Cardiac septum (tissue), 1 donor: ENCODE measurements at places on chromosomes 6 and 20. TPM values are rescaled to one million over a fixed set of nuclear protein-coding genes. Genes with fewer than 3 reads are reported as not detected.

VSX1 gene
- total RNA-seq: 0.54 TPM

GPLD1 gene
- 0.81 TPM for total RNA-seq

TXLNB gene
- 135 TPM for total RNA-seq

SPAG4 gene
- 3.5 TPM for total RNA-seq

SGK2 gene
- total RNA-seq: 0.70 TPM

SMPD2 gene
- total RNA-seq: 5.1 TPM

PIGT gene
- 139 TPM for total RNA-seq

XRN2 gene
- total RNA-seq: 33.4 TPM

MUC21 gene
- not detected for total RNA-seq

COL9A3 gene
- total RNA-seq: 0.94 TPM

HCRTR2 gene
- total RNA-seq: not detected

IMPG1 gene
- total RNA-seq: not detected

DNA sequence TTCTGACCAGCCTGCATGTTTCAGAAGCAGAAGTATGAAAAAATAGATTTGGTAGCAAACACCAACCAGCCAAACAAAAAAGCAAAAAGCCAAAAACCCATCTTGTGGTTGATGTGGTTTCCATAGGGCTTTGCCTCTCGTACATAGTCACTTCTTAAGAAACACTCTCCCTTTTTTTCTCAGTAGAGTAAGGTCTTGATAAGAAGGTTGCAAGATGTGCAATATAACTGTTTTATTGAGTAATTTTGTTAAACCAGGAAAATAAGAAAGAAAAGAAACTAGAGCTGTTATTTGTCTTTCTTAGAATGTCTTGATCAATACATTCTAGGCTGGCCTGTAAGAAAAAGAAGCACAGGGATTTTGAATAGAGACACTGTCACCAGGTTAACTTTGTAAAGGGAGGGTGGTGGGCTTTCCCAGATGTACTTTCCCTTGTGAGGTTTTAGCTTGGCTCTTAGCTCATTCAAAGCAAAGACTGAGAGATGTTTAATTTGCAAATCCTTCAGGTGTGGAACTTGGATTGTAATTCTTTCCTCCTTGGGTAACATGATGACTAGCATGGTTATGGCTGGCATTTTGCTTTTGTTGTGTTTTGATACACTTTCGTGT lies 49.7 kb downstream of the AKAP12 start:
- no peak for DNase-seq

GRCh38 chr6:107305391-107305790 lies 154.0 kb downstream of the PDSS2 start:
- DNase-seq: no peak

- no peak for DNase-seq
Observed at GRCh38 chr20:32019563-32020463, 9.6 kb downstream of the CCM2L start.

GRCh38 chr6:146892613-146893401 lies 294.0 kb downstream of the ADGB start:
- DNase-seq: no peak

GRCh38 chr6:63529498-63529897 lies 42.8 kb upstream of the LOC128125822 start:
- no peak for DNase-seq

- no peak for DNase-seq
Observed at GRCh38 chr6:21885532-21886114, 292.1 kb downstream of the SOX4 start.

- DNase-seq: no peak
Observed at GRCh38 chr20:3077618-3078134, 6.3 kb downstream of the OXT start.

DNA sequence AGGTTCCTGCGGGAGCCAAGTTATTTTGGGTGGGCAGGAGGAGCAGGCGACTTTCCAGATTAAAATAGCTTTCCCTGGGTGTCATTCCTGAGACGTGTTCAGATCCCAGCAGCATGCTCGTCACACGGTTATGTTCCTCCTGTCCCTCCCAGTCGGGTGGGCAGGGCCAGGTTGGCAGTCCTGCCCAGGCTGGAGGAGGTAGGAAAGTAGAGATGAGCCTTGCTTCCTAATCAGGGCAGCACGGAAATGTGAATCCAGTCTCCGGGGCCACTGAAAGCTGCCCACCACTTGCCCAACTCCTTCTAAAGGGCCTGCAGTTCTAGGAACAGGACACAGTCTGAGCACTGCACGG lies 137.0 kb downstream of the MRPL14 start:
- DNase-seq: no peak

DNA sequence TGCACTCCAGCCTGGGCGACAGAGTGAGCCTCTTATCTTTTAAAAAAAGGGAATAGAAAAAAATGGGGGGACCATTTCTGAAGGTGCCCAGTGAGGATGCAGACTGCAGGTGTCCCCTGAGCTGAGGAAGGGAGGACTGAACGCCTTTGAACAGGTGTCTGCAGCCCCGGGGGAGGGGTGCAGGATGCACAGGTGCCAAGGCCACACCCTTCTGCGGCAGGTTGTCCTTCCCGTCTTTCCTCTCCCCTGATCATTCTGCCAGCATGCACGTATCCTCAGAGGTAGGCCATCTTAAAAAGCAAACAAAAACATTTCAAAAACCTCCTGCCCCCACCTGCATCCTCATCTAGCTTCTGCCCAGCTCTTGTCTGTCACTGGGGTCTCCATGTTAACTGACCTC lies 101.3 kb downstream of the MTHFD1L start:
- no peak for DNase-seq

- DNase-seq: no peak
Observed at GRCh38 chr6:14713008-14713960, 532.6 kb upstream of the JARID2 start.

DNA sequence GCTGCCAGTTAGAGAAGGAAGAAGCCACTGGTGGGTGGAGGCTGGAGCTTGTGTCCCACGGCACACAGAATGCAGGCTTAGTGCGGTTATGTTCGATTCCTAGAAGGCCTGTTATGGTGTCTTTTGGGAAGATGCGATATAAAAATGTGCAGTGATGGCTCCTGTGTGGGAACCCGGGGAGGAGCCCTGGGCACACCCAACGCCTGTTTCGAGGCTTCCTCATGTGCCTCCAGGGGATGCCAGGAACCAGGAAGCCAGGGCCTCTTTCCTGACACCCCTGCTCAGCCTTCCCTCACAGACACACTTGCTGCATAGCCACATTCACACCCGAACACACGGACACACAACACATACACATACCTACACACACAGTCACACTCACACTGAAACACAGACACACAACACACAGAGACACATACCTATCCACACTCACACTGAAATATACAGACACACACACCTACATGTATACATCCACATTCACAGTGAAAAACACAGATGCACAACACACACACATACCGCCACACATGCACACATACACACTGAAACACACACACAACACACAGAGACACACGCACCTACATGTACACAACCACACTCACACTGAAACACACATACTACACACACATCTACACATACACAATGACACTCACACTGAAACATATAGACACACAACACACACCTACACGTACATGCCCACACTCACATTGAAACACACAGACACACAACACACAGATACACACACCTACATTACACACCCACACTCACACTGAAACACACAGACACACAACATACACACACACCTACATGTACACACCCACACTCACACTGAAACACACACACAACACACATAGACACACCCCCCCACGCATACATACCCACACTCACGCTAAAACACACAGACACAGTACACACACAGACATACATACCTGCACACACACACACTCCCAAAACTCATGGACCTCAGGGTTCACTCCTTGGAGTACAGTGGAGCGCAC lies 1.2 kb upstream of the CST11 start:
- no peak for DNase-seq

DNA sequence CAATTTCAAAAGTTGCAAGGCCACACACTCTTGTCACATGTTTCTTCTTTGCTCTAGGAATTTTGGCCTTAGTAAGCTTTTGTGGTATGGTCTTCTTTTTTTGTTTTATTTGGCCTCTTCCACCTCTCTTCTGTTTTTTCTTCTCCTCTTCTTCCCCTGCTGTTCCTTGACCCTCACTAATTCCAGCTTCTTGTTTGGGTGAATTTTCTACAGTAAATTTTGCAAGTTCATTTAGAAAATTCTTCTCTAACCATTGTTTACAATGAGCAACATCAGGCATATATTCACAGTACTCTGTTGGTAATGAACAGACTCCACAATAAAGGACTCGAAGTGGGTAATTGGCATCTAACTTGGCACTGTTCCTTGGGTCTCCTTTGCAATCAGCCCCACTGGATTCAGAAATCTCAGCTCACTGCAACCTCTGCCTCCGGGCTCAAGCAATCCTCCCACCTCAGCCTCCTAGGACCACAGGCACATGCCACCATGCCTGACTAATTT lies 5.0 kb downstream of the ASIP start:
- no peak for DNase-seq

DNA sequence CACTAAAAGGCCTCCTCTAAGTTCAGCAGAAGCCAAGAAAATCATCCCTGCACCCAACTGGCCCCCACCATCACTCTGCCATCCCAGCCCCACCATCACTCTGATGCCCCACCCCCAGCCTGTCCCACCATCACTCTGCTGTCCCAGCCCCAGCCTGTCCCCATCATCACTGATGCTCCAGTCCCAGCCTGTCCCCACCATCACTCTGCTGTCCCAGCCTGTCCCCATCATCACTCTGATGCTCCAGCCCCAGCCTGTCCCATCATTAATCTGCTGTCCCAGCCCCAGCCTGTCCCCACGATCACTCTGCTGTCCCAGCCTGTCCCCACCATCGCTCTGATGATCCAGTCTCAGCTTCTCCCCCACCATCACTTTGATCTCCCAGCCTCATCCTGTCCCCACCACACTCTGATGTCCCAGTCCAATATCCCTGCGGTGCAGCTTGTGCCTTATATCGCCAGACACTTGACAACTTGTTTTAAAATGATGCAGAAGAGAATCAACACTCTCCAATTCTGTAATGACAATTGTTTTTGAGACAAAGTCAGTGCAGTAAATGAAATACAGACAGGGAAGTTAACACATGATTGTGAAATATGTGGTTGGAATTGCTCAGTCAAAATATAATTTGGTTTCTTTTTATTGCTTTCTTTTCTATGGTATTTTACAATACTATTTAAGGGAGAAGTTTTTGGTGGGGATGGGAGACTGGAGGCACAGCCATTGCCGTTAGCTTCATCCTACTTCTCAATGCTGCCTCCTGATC lies 100.8 kb downstream of the TNFAIP3 start:
- no peak for DNase-seq

- DNase-seq: no peak
Observed at GRCh38 chr6:20891161-20891560, 356.9 kb downstream of the CDKAL1 start.

GRCh38 chr6:18424201-18424600 lies 37.1 kb downstream of the RNF144B start:
- DNase-seq: no peak

DNA sequence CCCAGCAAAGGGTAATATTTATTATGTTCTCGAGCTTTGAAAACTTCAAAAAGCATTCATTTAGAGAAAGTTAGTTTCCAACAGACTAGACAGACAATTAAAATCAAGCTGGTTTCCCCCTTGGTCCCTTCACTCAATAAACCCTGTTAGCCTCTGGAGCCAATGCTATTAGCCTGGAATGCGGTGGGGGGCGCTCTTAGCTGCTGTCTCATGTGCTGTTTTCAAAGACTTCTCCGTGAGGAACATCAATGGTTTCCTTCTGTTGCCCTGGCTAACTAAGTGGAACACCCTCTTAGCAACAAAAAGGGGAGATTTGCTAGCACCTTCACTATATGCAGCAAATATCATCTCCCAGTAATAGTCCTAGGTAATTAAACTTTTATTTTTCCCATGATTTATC lies 86.4 kb downstream of the LY86 start:
- no peak for DNase-seq

- no peak for DNase-seq
Observed at GRCh38 chr6:129267028-129267427, 384.1 kb downstream of the LAMA2 start.

- DNase-seq: peak; percentile 71
Observed at GRCh38 chr20:47809161-47809960, 24.1 kb upstream of the SULF2 start.

DNA sequence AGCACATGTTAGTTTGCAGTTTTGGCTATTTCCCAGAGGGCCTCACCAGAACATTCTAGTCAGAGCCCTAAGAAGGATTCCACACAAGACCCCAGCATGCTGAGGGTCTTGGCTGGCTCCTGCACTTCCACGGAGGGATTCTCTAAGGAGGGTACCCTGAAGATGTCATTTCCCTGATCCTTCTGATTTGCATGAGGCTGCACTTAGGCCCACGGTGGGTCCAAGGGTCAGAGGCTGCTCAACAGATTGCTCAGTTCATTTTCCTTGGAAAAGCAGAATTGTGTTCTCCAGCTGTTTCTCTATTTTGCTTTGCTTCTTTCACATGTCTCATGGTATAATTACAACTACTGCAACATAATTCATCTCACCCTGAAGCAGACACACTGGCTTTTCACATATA lies 22.2 kb downstream of the PREP start:
- DNase-seq: no peak

DNA sequence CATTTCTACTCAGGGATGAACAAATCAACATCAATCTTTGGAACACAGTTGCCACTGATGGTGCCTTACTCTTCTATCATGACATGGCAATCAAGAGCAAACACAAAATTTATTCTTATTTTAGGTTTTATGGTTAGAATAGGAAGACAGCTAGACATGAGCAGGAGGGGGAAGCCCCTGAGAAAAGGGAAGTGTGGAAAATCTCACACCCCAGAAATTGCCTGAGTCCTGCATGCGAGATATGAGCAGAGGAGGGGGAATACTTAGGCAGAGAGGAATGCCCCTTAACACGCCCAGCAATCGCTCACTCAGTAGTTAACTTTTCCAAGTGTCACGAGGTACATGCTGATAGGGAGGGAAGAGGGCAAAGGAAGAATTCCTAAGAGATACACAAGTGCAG lies 79.3 kb downstream of the PLG start:
- no peak for DNase-seq

GRCh38 chr20:11352041-11352440 lies 565.7 kb upstream of the BTBD3 start:
- no peak for DNase-seq

GRCh38 chr6:135298455-135298854 lies 117.3 kb downstream of the MYB start:
- DNase-seq: no peak

- no peak for DNase-seq
Observed at GRCh38 chr20:47338131-47338628, 18.3 kb downstream of the ZMYND8 start.

DNA sequence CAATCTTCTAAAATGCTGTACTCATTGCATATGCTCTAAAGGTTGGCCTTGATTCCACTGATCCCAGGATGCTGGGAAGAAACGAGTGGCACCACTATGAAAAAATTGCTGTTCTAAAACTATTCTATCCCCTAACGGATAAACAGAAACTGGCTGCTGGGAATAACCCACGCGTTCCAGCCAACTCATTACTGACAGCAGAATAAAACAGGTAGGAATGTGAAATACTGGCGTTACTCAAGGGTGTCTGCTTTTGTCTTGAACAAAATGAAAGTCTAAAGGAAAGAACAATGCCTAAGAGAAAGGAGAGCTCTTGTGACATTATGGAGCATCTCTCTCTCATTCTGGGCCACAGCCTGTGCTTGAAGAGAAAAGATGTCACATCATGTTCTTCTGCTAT lies 26.1 kb downstream of the GPR63 start:
- no peak for DNase-seq
